ENCODE measurements at places on chromosomes 5 and 9. TPM values are rescaled to one million over a fixed set of nuclear protein-coding genes. Genes with fewer than 3 reads are reported as not detected.

- DNase-seq, result no peak
These were observed 166.4 kb downstream of the PIK3R1 start for GRCh38 chr5:68381909-68382308.

DNA sequence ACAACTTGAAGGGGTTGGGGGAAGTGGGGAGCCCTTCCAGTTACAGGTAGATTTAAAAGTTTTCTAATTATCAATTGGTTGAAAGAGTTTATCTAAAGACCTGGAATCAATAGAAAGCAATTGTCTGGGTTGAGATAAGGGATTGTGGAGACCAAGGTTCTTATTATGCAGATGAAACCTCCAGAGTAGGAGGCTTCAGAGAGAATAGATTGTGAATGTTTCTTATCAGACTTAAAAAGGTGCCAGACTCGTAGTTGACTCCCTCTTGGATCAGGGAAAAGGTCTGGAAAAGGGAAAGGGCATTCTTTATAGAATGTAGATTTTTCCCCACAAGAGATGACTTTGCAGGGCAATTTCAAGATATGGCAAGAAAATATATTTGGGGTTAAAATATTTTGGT, 100.8 kb downstream of the GADD45G start:
- DNase-seq, result no peak

DNA sequence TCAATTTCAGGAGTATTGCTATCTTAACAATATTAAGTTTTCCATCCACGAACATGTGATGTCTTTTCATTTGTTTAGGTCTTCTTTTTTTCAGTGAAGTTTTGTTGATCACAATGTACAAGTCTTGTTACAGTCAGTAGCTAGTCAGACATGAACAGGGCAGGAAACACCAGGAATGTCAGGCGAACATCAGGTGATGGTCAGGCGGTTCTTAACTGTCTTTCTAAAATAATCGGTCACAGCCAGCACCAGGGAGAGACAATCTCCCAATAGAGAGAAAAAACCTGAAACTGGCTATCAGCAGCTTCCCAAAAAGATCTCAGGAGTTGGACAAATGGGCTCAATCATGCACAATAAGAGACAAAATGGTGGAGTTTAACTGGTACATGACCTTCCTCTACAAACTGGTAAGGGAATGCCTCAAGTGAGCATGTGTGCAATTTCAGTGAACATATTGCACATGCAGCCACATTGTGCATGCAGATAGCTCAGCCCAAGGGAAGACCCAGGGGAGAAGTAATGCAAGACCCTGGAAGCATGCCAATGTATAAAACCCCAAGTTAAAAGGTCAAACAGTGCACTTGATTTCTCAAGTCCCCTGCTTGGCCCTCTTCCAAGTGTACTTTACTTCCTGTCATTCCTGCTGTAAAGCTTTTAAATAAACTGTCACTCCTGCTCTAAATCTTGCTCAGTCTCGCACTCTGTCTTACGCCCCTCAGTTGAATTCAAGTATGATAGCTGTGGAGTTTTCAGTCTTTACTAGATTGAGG, 176.1 kb upstream of the RASEF start:
- DNase-seq, result no peak

- DNase-seq, result no peak
These were observed 393.5 kb downstream of the DMAC1 start for GRCh38 chr9:7405924-7406604.

DNA sequence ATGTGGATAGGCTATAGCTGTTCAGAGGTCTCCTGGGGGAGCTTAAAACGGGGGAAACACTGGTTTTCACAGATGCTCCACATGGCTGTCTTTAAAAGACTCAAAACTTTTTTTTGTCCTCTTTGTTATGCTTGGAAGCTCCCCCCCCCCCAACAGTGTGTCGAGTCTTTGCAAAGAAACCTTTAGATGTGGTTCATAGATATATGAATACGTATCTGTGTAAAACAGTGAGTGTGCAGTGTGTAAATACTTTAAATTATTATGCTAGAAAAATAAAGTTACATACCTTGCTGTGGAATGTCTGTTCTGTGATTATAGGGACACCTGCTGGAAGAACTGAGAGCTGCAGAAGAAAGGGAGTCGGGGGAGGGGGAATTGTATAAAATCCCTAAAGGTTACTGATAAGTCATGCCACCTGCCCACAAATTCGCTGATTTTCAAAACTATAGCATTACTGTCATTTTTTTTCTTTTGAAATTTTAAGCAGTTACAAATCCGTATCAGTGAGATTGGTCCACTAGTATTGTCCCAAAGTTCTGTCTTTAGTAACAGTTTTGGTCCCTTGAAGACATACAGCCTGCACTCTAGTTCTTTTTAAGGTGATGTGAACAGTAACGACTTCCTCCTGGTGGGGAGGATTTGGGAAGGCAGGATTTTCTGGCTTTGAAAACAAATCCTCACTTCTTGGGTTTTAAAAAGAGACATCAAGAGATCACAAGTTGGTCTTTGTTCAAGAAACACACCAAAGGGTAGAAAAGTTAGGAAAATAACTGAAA, 22.9 kb downstream of the RGMB start:
- DNase-seq, result no peak

GRCh38 chr5:174472956-174473355, 251.4 kb upstream of the MSX2 start:
- no peak for DNase-seq

DNA sequence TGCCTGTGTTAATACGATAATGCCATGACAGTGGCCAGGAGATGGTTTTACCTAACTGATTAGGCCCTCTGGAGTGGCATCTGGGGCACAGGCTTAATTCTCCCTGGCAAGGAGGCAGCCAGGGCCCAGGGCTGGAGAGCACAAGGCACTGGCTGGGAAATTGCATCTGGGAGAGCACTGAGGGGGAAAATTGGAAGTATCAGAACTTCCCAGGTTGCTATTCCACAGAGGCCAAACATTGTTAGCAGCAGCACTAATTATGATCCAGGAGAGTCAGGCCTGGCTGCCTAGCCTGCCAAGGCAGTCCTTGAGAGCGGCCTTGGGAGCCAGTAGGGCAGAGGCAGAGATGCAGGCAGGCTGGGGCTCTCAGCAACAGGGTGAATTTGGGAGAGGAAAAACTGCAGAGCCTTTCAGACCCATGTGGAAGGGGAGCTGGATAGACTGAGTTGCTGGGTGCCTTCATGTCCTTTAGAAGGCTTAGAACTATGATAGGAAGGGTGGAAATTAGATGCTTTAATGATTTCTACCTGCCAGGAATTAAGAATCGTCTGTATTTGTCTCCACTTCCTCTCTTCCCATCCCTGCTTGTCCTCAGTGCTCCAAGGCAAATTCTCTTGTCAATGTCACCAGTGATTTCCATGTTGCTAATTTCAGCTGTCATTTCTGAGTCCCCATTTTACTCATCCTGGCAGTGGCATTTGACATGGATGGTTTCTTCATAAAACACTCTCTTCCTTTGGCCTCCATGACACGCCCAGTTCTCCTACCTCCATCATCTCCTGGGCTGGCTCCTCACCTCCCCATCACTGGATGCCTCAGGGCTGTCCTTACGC, 56.1 kb upstream of the HSPA9 start:
- no peak for DNase-seq

DNA sequence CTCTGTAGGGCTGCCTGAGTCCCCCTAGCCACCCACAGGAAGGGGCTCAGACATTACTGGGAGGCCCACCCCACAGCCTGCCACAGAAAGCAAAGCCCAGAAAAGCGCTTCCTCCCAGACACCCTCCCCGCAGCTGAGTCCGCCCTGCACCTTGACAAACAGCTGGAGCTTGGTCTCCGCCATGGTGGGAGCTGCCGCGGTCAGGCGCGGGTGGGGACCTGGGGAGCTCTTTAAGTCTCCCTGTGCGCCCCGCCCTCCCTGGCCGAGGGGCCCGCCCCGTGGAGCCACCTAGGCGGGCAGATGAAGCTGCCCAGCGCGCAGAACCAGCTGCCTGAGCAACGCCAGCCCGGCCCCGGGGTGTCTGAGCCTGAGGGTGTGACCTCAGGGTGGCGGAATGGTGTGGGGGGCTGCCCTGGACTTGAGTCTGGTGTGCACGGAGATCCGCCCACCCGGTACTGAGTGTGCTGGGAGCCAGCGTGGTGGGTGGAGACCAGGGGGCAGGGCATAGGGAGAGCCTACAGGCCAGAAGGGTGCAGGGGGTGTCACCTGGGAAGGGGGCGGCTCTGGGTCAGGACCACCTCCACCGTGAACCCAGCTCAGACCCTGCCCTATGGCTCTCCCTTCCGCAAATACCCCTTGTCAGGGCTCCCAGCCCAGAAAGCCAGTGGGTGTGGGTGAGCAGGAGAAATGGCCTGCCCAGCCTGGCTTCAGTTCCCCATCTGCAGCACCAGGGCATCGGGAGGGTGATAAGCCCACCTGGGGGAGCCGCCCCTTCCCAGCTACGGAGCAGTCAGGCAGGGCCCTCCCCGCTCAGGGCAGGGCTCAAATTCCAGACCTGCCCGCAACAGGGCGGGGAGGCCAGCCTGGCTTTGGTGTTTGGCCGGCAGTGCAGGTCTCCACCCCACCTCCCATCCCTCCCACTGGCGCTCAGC, at the start of gene CLIC3:
CLIC3 (minus strand) TSS at position 208 of the 932 bp plus-strand sequence; CDS start at position 183, 25 bp downstream.
- no peak for DNase-seq

DNA sequence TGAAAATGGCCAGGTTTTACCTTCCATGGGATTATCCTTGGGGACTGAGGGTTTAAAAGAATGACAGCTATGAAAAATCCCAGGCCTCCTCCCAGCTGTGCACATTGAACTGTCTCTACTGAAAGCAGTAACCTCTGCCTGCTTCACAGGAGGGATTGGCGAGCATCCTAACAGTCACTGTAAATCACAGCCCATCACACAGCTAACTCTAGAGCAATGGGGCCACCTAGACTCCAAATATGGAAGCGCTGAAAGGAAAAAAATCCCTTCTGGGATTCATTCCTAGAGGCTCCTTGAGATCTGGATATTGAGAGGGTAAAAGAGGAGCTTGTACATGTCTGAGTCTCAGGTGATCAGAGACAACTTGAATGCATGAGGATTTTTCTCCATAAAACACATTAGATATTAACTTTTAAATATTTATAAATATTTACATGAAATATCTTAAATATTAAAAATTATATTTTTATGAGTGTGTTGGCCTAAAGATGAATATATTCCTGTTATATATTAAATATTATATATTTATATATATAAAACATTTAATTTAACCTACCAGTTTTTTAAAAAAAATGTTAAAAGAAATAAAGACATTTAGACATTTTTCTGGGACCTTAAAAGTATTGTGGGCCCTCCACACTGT, 133.8 kb upstream of the SLC24A2 start:
- DNase-seq, result no peak

The MSMP gene
- 1.6 TPM for total RNA-seq

The DMRT3 gene
- 0.47 TPM for total RNA-seq

DNA sequence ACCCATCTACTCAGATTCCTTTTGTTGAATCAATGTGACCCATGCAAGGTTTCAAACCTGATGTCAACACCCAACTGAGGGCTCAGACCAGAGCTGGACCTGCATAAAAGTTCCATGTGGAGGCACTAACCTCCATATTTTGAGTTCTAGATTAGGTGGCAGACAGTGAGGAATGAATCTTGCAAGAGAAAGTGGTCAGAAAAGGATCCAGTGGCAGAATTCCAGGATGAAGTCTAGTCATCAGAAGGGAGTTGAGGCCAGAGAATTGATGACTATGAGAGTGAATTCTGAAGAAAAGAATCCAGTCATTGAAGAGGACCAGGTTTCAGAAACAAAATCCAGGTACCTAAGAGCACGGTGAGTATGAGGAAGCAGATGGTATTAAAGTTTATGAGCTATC, 205.1 kb upstream of the RGMB start:
- DNase-seq, result no peak

The IL17B gene
- not detected for total RNA-seq

- DNase-seq, result peak; percentile 33
These were observed 197.0 kb downstream of the TRPM3 start for GRCh38 chr9:70924380-70924779.
